ENCODE measurements at places on chromosomes 5 and 9.

- DNase-seq = peak; percentile 53
Measured at GRCh38 chr5:31781772-31782171, 142.8 kb downstream of the PDZD2 start.

- peak; percentile 40 for DNase-seq
Measured at GRCh38 chr9:84266087-84266561, 74.4 kb downstream of the SLC28A3 start.

GRCh38 chr9:136927343-136928271 lies 16.9 kb downstream of the FBXW5 start:
- no peak for DNase-seq

- DNase-seq = no peak
Measured at GRCh38 chr9:16138561-16139491, 586.0 kb downstream of the CCDC171 start.

DNA sequence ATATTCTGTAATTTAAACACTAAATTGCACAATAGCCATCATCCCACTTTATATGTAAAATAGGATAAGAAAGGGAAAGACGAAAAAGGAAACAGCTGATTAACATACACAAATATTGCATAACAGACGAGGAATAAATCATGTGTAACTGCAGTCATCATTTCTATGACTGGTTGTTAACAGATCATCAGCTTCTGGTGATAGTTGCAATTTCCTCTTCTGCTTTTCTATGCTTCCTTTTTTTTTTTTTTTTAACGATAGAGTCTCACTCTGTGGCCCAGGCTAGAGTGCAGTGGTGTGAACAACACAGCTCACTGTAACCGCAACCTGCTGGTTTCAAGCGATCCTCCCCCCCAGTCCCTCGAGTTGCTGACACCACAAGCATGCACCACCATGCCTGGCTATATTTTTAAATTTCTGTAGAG lies 22.5 kb upstream of the JAKMIP2 start:
- peak; percentile 81 for DNase-seq

Measured in bronchial epithelial cell (primary cell).